Subcutaneous preadipocyte (primary cell): ENCODE measurements at places on chromosomes 4 and X. TPM values are rescaled to one million over a fixed set of nuclear protein-coding genes. Genes with fewer than 3 reads are reported as not detected.

GLRA2 gene
- total RNA-seq = not detected in 2 replicates

CXCL6 gene
- total RNA-seq = 0.59 and 6.2 TPM in 2 replicates

UGT2A1 gene
- not detected in 2 replicates for total RNA-seq

PRKG2 gene
- total RNA-seq = 2.2 and 2.9 TPM in 2 replicates

FGFR3 gene
- total RNA-seq = 0.20 and 2.2 TPM in 2 replicates

FDCSP gene
- not detected in 2 replicates for total RNA-seq

MXRA5 gene
- under 0.01 and 0.73 TPM in 2 replicates for total RNA-seq

CTAG1B gene
- total RNA-seq = not detected in 2 replicates

DYNLT3 gene
- total RNA-seq = 22.8 and 24.2 TPM in 2 replicates

RTL5 gene
- total RNA-seq = 1.1 and 1.2 TPM in 2 replicates

HTRA3 gene
- total RNA-seq = 2.3 and 12.1 TPM in 2 replicates

HSFX4 gene
- not detected in 2 replicates for total RNA-seq

PPP3CA gene
- total RNA-seq = 33.4 and 43.4 TPM in 2 replicates

CD38 gene
- total RNA-seq = under 0.01 TPM in 1 of 2 replicates, not detected in the other

NEK1 gene
- total RNA-seq = 6.6 and 9.6 TPM in 2 replicates

SHROOM4 gene
- 0.37 and 0.39 TPM in 2 replicates for total RNA-seq

STBD1 gene
- 2.0 and 2.2 TPM in 2 replicates for total RNA-seq

HAND2 gene
- 9.9 and 15.4 TPM in 2 replicates for total RNA-seq

BEX1 gene
- total RNA-seq = 0.59 TPM in 1 of 2 replicates, not detected in the other

ASMT gene
- not detected in 2 replicates for total RNA-seq

PDGFC gene
- total RNA-seq = 22.4 and 70.4 TPM in 2 replicates

VEGFD gene
- total RNA-seq = 0.78 and 1.1 TPM in 2 replicates

HPSE gene
- total RNA-seq = 1.8 and 3.7 TPM in 2 replicates
